Adrenal gland (tissue), 19 donors: ENCODE measurements at places on chromosomes 5 and 9. TPM values are rescaled to one million over a fixed set of nuclear protein-coding genes. Genes with fewer than 3 reads are reported as not detected.
A peak's percentile ranks its signal among the peaks of the same experiment; 100 is the strongest.

DNA sequence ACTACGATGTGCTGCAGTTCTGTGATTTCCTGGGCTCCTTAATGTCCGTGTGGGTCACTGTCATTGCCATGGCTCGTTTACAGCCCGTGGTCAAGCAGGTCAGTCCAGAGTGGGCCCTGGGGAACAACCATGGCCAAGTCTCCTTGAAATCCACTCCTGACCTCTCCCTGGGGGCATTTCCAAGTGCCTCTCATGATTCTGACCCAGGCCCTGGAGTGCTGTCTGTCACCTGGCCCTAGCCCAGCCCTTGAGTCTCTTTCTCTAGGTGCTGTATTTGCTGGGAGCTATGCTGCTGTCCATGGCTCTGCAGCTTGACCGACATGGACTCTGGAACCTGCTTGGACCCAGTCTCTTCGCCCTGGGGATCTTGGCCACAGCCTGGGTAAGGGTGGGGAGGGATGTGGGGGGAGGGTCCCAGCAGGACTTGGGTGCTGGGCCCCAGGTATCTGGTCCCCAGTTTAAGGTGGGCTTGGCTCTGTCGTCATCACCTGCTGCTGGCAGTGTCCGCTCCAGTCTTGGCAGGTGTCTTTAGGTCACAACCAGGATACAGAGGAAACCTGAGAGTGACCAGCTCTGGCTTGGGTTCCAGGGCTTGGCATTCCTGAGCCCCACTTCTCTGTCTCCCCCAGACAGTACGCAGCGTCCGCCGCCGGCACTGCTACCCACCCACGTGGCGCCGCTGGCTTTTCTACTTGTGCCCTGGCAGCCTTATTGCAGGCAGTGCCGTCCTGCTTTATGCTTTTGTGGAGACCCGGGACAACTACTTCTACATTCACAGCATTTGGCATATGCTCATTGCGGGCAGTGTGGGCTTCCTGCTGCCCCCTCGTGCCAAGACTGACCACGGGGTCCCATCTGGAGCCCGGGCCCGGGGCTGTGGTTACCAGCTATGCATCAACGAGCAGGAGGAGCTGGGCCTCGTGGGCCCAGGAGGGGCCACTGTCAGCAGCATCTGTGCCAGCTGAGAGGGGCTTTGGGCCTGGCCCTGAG, 17.0 kb downstream of the OR13J1 start:
- H3K27me3 ChIP-seq: no peaks in the 10 kb centered on the region
- H3K36me3 ChIP-seq: no peaks in the 10 kb centered on the region
- no peak overlapping the region for H3K27ac ChIP-seq
- no peak overlapping the region for H3K4me3 ChIP-seq

The LTC4S gene
- 205 TPM for total RNA-seq

DNA sequence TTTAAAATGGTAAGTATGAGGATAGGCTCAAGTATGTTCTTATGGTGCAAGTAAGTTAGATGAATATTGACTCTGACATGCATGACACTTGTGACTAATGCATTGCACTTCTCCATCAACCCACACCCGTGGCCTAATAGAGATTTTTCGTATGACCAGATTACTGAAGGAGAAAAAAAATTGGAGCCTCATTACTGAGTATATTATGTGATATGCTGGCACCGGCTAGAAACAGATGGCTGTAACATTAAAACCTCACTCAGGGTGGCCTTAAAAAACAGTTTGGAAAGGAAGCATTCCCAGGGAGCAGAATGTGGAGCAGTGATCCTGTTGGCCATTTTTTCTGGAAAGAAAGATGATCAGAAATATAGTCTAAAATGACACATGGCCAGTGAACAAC, 766.4 kb downstream of the PRELID2 start:
- no peaks in the 10 kb centered on the region for H3K27me3 ChIP-seq
- no peak overlapping the region for H3K4me3 ChIP-seq
- H3K4me1 ChIP-seq: no peaks in the 10 kb centered on the region
- no peaks in the 10 kb centered on the region for H3K36me3 ChIP-seq
- no peak overlapping the region for H3K27ac ChIP-seq

- no peak overlapping the region for H3K4me3 ChIP-seq
- no peak for DNase-seq
- H3K4me1 ChIP-seq: peaks cover 55% of the 10 kb centered on the region
Measured at GRCh38 chr9:113153599-113153998, 2.8 kb downstream of the SLC31A2 start.

The LCN1 gene
- not detected for total RNA-seq

The GFI1B gene
- total RNA-seq: not detected

The BRD3OS gene
- 33.4 TPM for total RNA-seq

- no peak for DNase-seq
- no peaks in the 10 kb centered on the region for H3K27me3 ChIP-seq
- H3K27ac ChIP-seq: no peak overlapping the region
- no peaks in the 10 kb centered on the region for H3K36me3 ChIP-seq
- H3K4me3 ChIP-seq: no peak overlapping the region
- H3K4me1 ChIP-seq: no peaks in the 10 kb centered on the region
Measured at GRCh38 chr9:115912086-115912485, 241.5 kb upstream of the PAPPA start.

- DNase-seq: no peak
- H3K4me3 ChIP-seq: no peak overlapping the region
- H3K4me1 ChIP-seq: no peaks in the 10 kb centered on the region
- H3K27ac ChIP-seq: no peak overlapping the region
- H3K36me3 ChIP-seq: no peaks in the 10 kb centered on the region
Measured at GRCh38 chr5:109877670-109878045, 187.9 kb downstream of the MAN2A1 start.

DNA sequence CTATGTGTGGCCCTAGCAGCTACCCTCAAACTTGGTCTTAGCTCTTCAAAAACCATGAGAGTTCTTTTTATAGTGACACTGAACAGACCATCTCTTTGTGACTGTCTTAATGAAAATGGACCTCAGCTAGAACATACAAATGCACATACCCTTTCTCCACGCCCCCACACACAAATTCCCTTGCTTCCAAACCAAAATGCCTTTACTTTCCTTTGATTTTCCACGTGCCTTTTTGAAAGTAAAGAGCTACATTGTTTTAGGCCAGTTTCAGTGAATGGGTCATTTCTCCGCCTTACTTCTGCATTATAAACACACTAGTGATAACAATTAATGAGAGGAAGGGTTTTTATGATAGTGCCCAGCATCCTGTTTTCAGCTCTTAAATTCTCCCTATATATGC, 105.8 kb upstream of the EFNA5 start:
- no peak for DNase-seq
- no peak overlapping the region for H3K4me3 ChIP-seq
- no peaks in the 10 kb centered on the region for H3K27me3 ChIP-seq
- H3K27ac ChIP-seq: no peak overlapping the region
- H3K36me3 ChIP-seq: no peaks in the 10 kb centered on the region
- H3K4me1 ChIP-seq: no peaks in the 10 kb centered on the region

DNA sequence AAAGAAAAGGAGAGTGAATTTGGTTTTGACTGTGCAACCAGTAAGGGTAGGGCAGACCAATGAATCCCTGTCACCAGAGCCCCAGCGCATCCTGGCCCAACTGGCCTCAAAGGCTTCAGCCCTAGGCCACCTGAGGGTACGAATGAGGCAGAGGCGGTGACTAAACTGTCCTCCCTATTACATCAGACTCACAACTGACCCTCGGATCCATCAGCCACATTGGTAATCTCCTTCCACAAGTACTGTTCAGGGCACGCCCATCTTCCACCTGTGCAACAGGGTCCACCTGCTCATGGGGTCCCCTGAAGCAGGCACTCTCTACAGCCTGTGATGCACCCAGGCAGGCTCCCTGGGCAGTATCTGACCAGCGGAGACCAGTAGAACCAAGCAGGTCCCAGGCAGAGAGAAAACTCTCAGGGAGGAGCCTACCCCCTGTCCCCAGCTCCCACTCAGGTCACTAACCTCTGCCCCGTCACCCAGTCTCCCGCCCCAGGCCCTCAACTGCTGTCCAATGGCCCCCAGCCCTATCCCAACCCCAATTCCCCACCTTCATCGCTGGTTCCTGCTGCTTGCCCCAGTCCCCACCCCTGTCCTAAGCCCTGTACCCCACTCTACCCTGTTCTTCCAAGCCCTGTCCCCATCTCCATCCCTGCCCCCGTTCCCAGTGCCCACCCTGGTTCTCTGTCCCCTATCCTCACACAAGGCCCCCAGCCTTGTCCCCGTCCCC, 904 bp downstream of the EDF1 start:
- H3K4me1 ChIP-seq: peaks cover 17% of the 10 kb centered on the region
- peak overlapping the region; percentile 17 for H3K27ac ChIP-seq
- H3K27me3 ChIP-seq: no peaks in the 10 kb centered on the region
- peaks cover 35% of the 10 kb centered on the region for H3K36me3 ChIP-seq
- H3K4me3 ChIP-seq: no peak overlapping the region

DNA sequence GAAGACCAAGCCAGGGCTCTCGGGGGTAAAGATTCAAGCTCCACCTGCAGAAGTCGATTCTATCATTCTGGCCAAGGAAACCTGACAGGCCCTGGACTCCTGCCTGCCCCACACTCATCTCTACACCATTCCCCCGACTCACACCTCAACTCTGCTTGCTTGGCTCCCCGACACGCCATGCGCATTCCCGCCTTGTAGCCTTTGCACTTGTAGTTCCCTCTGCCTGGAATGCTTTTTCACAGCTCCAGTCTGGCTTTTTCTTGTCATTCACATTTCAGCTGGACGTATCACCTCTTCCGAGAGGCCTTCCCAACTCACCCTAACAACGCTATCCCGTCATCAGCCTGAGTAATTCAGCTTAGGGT, 28.7 kb upstream of the HAND1 start:
- H3K27me3 ChIP-seq: peaks cover 4% of the 10 kb centered on the region
- no peaks in the 10 kb centered on the region for H3K4me1 ChIP-seq
- no peak overlapping the region for H3K4me3 ChIP-seq
- no peaks in the 10 kb centered on the region for H3K36me3 ChIP-seq
- H3K27ac ChIP-seq: no peak overlapping the region

GRCh38 chr5:45622365-45622764, 73.8 kb downstream of the HCN1 start:
- H3K36me3 ChIP-seq: no peaks in the 10 kb centered on the region
- no peak overlapping the region for H3K4me3 ChIP-seq
- no peak for DNase-seq
- no peaks in the 10 kb centered on the region for H3K4me1 ChIP-seq
- H3K27ac ChIP-seq: no peak overlapping the region

The MLANA gene
- not detected for total RNA-seq

DNA sequence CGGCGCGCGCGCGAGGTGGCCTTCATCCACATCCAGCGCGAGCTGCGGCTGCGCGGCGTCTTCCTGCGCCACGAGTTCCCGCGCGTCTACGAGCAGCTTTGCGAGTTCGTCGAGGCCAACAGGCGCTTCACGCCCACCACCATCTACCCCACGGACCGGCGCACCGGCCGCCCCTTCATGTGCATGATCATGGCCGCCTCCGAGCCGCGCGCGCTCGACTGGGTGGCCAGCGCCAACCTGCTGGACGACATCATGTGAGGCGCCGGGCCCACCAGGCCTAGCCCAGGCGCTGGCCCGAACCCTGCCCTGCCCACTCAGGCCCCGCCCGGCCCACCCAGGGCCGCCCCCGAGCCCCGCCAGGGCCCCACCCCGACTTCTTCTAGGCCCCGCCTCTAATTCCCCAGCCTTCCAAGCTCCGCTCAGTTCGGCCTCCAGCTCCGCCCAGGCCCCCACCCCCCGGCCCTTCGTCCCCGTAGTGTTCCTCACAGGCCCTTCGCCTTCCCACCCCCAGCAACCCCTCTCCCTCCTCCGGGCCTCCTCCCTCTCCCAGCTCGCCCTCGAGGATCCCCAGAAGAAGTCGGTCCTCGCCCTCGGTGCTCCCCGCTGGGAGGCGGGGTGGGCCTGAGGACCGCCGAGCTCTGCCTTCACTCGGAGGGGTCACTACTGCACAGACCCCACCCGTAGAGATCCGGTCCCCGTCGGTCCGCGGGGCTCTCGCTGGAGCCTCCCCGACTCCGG, 2.0 kb upstream of the PHPT1 start:
- no peak overlapping the region for H3K4me3 ChIP-seq
- H3K27ac ChIP-seq: peak overlapping the region; percentile 89
- DNase-seq: no peak
- peaks cover 43% of the 10 kb centered on the region for H3K4me1 ChIP-seq

DNA sequence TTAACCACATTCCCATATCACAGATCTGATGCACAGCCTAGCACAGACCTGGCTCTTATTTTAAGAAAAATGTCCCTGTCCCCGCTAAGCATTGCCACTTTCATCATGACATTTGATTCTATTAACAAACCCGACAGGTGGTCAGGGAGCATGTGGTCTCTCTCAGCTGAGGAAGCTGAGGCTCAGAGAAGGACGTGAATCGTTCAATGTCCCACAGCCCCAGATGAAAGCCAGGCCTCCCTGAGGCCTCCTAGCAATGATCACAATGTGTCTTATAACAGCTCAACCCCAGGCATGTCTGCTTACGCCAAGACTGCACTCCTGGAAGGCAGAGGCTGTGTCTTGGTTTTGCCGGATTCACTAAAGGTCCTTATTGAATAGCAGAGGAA, 10.4 kb upstream of the CRB2 start:
- H3K4me1 ChIP-seq: no peaks in the 10 kb centered on the region
- H3K27me3 ChIP-seq: peaks cover 17% of the 10 kb centered on the region
- no peak overlapping the region for H3K4me3 ChIP-seq

The BSPRY gene
- 6.8 TPM for total RNA-seq

The PCDHB15 gene
- total RNA-seq: 1.5 TPM

DNA sequence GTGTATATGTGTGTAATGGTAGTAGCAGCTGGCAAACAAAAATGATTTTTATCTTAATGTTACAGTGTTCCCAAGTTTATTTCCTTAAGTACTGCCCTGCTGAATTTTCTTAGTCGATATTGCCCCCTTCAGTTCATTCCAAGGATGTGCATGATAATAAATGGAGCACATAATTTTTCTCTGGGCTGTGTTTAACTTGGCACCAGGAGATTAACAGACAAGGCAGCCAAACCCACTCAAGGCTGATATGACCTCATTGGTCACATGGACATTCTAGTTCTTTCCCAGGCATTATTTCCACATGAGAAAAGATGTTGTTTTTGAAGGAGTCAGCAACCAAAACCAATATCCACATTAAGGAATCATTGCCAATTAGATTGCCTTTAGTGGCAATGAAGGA, 61.8 kb downstream of the COX7C start:
- H3K4me3 ChIP-seq: no peak overlapping the region
- H3K36me3 ChIP-seq: no peaks in the 10 kb centered on the region
- DNase-seq: peak; percentile 44
- no peak overlapping the region for H3K27ac ChIP-seq

The RAB14 gene
- 89.5 TPM for total RNA-seq

GRCh38 chr5:100840370-100840769, 62.7 kb downstream of the ST8SIA4 start:
- no peaks in the 10 kb centered on the region for H3K36me3 ChIP-seq
- no peaks in the 10 kb centered on the region for H3K27me3 ChIP-seq
- DNase-seq: no peak
- no peak overlapping the region for H3K27ac ChIP-seq
- no peaks in the 10 kb centered on the region for H3K4me1 ChIP-seq

- DNase-seq: no peak
- H3K4me1 ChIP-seq: no peaks in the 10 kb centered on the region
- H3K36me3 ChIP-seq: no peaks in the 10 kb centered on the region
- no peak overlapping the region for H3K27ac ChIP-seq
- no peaks in the 10 kb centered on the region for H3K27me3 ChIP-seq
Measured at GRCh38 chr5:111251921-111252320, 27.7 kb downstream of the CAMK4 start.

The SCGB3A2 gene
- total RNA-seq: not detected
